ENCODE measurements at places on chromosomes 13 and 19.

- DNase-seq, result no peak
Observed at GRCh38 chr13:46140044-46140443, 35.2 kb upstream of the CPB2 start.

DNA sequence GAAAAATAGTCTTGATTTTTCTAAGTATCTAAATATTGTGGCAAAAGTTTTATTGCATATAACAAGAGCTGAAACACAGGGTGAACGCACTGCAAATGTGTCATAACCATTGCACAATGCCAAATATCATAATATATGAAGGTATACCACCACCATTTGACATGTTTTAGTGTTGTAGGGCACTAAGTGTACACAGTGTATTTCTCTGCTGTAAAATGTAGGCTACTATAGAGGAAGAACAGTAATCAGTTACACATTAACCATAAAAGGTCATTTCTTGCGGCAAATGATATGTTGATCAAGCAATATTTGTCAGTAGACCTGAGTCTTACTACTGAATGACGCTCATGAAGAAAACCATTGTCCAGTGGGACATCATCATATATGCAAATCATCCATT lies 18.3 kb upstream of the KLF5 start:
- no peak for DNase-seq

GRCh38 chr13:79289571-79289970 lies 116.5 kb downstream of the RBM26 start:
- no peak for DNase-seq

GRCh38 chr19:3857449-3858003 lies 11.3 kb downstream of the ZFR2 start:
- peak; percentile 28 for DNase-seq

DNA sequence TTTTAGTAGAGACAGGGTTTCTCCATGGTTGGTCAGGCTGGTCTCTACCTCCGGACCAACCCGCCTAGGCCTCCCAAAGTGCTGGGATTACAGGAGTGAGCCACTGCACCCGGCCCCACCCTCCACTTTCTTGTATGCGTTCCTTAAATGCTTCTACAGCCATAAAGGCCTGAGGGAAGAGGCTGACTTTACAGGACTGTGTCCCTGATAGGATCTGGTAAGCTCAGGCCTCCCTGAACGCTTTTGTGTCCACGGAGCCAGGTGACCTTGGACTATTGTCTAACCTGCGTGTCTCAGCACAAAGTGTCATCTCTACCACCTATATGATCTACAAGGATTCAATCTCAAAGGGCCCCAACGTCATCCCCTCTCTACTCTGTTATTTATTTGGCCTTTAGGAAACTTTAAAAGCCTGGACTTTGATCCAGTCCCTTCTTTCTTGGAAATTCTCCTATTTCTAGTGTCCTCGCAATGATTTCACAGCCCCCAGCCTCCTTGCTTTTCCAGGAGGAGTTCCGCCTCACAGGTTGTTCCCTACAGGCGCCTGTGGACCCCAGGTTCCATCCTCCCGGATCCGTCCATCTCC lies 701 bp downstream of the ZNF552 start:
- no peak for DNase-seq

- DNase-seq, result no peak
Observed at GRCh38 chr13:47110833-47111240, 214.0 kb upstream of the HTR2A start.

DNA sequence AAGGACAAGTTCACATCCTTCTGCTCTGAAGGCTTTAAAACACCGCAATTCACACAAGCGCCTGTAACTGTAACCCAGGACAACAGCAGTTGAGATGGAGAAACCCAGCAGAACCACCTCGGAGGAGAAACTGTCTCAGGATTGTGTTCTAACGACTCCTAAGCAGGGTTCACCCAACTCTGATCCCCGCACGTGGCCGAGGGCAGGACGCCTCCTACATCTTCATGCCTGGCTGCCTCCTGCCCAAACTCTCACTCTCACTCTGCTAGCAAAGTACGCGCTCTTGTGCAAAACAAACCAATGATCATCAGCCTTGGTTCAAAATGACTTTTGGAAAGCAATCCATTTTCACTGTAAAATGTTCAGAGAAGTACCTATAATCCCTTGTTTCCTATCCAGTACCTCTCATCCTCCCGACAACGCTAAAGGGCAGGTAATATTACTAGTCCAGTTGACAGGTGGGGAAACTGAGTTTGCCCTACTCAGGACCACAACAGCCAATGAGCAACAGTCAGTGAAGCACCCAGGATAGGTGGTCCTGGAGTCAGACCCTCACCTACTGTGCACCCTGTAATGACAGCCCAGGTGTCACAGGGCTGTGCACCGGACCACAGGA lies 25.6 kb downstream of the EPS15L1 start:
- DNase-seq, result no peak

DNA sequence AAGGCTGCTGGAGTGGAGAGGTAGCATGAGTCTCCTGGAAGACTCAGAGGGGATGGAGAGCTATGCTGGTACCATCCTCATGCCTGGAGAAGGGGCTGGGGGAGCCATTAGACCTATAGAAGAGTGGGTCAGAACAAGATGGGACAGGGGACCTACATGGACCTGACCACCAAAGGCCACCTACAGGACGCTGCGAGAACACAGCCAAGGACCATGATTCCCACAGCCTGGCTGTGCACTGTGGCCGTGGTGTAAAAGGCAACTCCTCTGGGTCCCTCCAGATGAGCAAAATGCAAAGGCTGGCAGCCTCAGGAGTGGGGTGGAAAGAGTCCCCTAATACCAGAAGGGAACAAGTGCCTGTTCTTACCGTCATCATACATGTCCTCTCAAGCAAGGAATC lies 216.2 kb downstream of the SLC7A1 start:
- no peak for DNase-seq

DNA sequence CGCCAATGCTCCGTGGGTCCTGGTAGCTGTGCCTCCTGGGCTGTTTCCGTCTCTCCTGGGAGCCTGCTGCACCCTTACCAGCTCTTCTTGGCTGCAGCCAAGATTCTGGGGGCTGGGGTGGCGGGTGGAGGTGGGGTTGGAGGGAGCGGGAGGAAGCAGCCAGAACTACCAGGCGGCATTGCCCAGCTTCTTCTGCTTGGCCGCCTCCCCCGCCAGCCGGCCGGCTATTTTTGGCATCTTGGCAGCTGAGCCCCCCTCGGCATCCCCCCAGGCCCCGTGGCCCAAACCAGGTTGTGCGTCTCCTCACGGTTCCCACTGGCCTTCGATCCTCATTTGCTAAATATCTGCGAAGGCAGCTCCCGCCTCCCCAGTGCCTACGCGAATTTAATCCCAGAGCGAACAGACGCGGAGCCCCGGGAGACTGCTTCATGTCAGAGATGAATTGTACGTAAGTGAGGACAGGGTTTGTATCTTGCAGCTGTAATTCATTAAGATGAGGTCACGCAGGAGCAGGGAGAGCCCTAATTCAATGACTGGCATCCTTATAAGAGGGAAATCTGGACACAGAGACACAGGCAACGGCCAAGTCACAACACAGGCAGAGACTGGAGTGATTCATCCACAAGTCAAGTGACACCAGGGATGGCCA lies 12.8 kb upstream of the PEAK3 start:
- no peak for DNase-seq

GRCh38 chr13:77896536-77896935 lies 22.1 kb downstream of the EDNRB start:
- no peak for DNase-seq

- DNase-seq, result no peak
Observed at GRCh38 chr19:29873024-29873800, 61.4 kb downstream of the CCNE1 start.

DNA sequence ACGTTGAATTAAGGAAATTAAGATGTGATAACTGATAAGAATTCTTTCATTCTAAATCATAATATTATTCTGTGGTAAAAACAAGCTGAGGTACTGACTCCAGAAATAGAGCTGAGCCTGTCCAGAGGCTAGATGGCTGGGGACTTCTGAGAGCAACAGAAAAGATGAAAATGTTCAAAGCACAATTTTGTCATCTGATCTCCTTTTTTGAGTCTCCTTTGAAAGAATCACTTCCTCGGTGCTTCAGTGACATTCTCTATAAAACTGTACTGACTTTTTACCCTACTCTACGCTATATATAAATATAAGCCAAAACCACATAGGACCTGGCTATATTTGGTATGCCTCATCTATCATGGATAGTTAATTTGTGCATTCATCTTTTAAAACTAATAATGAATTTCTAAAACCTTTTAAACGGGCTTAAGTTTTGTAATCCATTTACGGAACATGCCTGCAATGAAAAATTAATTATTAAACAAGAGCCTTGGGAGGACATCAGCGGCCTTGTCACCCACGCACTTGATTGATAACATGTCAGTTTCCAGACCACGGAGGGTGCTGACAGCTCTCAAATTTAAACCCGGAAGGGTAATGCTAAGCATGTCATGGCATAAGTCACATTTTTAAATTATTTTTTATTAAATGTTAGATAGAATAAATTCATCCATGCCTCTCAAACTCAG lies 235.5 kb downstream of the PCDH9 start:
- DNase-seq, result no peak

DNA sequence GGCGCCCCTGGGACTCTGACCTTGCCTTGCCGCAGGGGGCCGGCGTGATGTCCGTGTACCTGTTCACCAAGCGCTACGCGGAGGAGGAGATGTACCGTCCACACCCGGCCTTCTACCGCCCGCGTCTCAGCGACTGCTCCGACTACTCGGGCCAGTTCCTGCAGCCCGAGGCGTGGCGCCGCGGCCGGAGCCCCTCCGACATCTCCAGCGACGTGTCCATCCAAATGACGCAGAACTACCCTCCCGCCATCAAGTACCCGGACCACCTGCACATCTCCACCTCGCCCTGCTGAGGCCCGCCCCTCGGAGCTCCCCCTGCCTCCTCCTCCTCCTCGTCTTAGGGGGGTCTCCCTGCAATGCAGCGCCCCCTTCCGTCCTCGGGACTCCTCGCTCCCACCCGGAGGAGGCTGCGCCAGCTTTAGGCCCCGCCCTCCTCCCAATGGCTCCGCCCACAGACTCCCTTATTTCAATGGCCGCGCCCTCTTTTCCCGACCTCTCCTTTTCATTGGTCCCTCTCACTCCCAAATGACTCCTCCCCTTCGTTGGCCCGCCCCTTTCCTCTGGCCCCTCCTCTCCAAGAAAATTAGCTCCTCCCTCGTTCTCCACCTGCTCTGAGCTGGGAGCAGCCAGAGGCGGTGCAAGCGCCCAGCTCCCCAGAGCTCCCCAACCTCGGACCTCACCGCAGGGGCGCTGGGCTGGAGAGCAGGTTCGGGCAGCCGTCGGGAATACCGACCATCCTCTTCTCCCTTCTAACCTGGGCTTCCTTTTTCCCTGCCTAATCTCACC lies 20.5 kb upstream of the CACNG8 start:
- no peak for DNase-seq

GRCh38 chr13:96662036-96662435 lies 332.2 kb downstream of the OXGR1 start:
- no peak for DNase-seq

- DNase-seq, result no peak
Observed at GRCh38 chr13:67069117-67069767, 160.9 kb downstream of the PCDH9 start.

DNA sequence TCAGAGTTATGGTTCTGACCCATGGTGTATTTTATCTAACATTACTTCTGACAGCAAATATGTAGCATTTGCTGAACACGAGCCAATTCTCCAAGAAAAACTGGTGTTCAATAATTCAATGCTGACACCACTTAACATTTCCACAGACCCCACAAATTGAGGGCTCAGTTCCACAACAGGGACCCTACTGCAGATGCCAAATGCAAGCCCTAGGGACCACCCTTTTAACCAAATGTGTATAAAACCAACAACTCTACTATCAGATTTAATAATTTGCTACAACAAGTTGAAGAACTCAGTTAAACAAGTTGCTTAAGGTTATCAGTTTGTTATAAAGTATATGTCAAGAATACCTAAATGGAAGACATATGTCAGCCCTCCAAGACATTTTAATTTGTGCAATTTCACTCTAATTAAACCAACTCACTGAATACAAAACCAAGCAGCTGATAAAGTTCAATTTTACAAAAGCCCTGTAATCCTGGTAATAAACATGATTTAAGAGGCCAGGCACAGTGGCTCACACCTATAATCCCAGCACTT lies 6.7 kb downstream of the ZNF44 start:
- no peak for DNase-seq

DNA sequence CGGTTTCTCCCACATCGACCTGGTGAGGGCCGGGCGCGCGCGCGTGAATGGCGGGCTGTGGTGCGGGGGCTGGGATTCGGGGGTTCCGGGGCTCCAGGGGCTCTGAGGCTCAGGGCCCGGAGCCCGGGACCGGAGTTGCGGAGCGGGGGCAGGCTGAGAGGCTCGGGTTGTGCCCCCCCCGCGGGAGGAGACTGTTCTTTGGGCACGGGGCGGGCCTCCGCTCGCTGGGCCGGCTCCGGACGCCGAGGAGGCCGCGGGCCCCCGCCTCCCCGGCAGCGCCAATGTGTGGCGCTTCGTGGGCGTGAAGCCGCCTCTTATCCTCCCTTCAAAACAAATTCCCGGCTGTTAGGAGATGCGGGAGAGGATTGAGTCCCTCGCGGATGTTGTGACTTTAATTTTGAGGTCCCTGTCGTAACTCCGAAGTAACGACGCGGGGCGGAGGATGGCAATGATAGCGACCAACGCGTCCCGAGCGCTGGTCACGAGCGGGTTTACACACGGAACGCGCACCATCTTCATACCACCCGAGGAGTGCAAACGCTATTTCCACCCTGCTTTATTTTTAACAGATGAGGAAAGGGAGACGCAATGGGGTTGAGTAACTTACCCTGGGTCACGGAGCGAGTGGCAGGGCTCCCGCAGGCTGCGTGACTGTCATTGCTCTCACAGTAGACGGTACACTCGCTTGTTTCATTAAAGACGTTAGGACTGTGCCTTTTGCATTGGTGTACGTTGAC lies 536 bp downstream of the UBA2 start:
- peak; percentile 12 for DNase-seq

GRCh38 chr19:49272204-49272603 lies 52.8 kb downstream of the SLC6A16 start:
- DNase-seq, result no peak

DNA sequence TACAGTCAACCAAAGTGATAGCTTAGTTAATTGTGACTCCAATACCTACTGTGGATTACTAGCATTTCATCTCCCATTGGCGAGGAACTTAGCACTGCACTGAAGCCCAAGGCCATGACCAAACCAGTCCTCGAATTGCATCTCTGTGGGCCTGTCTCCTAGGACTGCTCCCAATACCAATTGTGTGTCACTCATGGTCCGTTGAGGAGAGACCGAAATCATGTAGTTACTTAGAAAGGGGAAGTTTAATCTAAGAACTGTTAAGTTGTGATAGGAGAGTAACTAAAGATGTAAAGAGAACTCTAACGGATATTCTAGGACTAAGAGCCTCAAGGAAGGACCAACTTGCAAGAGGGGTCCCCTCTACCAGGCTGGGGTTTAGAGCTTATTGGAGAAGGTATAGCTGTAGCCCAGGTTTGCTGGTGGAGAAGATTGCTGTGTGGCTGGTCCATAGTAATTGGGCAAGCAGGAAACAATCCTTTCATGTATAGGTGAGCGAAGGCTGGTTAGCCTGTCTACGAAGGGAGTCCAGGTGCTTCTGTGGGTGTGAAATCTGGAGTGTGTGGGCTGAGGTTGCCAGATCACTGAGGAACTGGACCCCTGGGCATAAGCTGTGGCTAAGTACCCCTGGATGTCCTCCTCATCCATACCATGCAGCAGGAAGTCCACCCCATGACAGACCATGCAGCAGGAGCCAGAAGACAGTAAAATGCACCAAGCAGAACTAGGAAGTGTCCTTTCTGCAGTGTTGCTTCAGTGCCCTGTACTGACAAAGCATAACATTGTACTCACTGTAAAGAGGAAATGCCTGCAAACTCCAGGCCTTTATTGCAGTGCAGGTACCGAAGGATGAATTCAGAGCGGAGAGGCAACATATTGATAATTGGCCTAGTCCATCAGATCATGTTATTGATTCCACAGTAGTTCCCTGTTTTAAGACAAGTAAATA lies 30.8 kb downstream of the DNAJC3 start:
- no peak for DNase-seq

- peak; percentile 72 for DNase-seq
Observed at GRCh38 chr13:102846261-102847015, 606 bp downstream of the ERCC5 start.
